ENCODE measurements at places on chromosomes 16 and 17.

- DNase-seq = no peak
Observed at GRCh38 chr16:76854234-76854633, 336.8 kb upstream of the MON1B start.

DNA sequence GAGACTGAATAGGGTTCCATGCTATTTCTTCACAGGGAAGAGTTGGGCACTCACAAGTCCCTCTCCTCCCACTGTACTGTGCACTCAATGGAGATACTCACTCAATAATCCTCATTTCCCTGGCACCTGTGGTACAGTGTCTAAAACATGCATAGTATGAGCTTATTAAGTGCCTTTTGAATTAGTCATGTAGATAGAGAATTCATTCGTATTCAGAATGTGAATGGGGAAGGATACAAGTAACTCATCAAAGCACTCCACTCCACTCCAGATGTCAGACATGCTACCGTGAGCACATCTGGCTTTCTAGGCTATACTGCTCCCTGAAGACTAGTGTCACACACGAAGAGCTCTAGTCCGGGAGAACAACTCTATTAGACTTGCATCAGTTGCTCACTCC lies 6.3 kb downstream of the C17orf75 start:
- DNase-seq = no peak

- no peak for DNase-seq
Observed at GRCh38 chr16:53967572-53967971, 263.6 kb downstream of the FTO start.

GRCh38 chr16:49918257-49918656 lies 62.3 kb upstream of the ZNF423 start:
- no peak for DNase-seq

GRCh38 chr17:66582373-66583111 lies 252.4 kb upstream of the CACNG5 start:
- no peak for DNase-seq

- no peak for DNase-seq
Observed at GRCh38 chr16:82641336-82641984, 14.7 kb downstream of the CDH13 start.

- DNase-seq = no peak
Observed at GRCh38 chr16:74275031-74275636, 21.5 kb upstream of the PSMD7 start.

GRCh38 chr17:4720787-4721186 lies 10.4 kb downstream of the ARRB2 start:
- DNase-seq = no peak

DNA sequence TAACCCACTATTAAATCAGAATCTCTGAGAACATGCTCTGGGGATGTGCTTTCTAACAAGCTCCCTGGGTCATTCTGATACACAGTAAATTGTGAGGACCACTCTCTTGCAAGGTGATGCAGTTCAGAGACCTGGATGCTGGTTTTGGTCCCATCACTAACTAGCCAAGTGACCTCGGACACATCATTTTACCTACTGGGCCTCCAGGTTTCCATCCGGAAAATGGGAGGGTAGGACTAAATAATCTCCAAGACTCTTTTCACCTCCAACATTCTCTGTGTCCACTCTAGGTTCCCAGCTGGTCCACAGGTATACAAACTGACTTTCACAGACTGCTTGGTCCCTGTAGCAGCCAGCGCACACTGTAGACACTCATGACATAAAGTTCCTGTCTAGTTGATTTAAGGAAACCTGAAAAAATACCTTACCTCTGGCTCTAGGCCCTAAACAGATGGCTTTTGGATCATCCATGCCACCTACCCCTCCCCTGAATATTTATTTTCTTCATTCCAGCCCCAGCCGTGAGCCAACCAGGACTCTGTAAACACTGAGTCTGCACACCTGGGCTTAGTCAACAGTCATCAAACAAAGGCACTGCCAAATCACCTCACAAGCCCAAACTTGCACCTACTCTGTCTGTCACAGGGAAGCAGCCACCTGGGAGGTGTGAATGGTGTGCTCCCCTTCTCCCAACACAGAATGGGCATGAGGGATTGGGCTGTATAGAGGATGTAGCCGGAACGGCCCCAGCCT lies 51.3 kb upstream of the MRPS23 start:
- DNase-seq = no peak

DNA sequence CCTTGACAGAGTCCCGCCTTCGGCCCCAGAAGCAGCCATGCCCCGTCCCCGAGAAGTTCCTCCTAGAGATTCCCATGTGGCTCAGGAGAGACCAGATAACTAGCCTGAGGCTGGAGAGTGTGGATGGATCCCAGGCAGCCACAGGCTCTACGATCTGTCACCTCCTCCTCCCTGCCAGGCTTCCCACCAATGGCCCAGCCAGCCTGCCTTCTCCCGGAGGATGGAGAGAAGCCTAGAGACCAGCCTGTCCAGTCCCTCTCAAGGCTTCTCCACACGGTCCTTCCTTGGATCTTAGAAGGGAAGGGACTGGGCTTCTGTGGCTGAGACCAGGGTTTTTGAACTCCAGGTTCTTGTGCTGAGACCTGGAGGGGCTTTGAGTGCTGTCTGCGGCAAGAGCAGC lies 1.6 kb upstream of the SMTNL2 start:
- DNase-seq = no peak

DNA sequence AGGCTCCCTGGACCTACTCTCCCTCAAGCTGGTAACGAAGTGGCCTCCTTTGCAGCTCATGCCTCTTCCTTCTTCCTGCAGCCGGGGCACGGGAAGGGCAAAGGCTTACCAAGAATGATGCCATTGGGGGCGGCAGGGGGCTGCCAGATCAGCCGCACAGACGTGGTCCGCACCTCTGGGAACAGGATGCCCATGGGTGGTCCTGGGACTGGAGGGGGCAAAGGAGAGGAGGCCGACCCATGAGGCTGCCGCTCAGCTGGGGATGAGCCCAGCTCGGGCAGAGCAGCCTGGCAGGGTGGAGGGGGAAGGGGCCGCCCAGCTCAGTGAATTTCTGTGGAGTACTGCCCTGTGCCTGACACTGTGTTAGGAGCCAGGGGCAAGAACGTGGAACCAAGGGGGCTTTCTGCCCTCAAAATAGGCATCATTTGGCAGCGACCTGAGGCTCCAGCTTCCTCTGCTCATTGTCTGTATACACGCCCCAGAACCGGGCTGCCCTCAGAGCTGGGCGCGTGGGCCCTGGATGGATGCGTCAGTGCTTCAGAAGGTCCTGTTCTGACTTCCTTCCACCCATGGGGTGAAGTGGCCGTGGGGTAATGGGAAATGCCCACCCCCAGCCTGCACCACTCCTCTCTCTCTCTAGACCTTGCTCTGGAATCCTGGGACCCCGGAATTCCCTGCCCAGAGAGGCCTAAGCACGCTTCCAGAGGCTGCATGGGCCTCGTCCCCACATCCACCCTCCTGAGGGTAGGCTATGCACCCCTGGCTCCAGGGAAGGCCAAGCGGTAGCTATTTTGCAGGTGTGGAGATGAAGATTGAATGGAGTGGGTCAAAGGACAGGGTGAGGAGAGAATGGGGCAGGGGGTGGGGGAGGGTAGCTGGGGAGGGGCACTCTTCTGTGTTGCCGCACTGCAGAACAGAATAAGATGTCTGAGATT lies 79.8 kb upstream of the CDC42EP4 start:
- no peak for DNase-seq

DNA sequence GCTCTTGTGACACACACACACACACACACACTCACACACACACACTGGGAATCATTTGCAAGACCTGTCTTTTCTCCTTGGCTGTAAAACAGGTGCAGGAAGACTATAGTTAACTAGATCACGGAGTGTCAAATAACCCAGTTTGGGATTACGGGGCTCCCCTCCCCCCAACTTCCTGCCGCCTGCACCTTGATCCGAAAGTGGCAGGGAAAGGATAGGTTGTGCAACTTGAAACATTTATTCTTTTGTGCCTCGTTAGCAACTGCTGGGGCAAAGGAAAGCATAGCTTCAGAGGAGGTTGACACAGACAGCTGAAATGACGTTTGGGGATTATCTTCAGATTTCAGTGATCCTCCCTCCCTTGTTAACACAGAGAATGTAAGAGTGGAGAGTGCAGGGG lies 149.5 kb downstream of the NTN1 start:
- DNase-seq = no peak

DNA sequence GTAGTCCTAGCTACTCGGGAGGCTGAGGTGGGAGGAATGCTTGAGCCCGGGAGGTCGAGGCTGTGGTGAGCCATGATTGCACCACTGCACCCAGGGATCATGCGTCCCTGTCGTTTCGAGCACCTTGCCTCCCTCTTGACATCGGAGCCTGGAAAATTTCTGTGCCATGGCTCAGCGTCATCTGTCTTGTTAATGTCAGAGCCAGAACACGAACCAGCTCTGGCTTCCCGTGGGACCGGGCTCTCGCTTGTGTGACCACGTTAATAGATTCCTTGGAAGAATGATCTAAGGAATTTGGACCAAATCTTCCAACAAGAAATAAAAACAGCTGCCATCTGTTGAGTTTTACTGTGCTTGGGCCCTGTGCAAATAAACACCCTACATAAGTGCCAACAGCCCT lies 117.7 kb downstream of the ABCC1 start:
- no peak for DNase-seq

DNA sequence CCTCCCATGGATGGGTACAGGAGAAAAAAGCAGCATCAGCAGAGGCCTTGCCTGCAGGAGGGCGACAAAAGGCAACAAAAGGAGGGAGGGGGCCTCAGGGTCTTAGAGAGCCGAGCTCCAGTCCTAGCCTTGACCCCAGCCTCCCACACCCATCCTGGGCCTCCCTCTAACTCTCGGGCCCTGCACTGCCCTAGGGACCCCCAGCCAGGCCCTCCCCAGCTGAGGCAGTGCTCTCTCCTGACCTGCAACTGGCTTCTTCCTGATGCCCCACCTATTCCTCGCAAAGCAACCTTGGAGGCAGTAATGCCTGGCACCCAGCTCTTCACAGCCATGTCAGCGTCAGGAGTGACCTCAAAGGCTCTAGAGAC lies 15.2 kb upstream of the SRRM2 start:
- DNase-seq = no peak

GRCh38 chr17:27747462-27748359 lies 52.6 kb downstream of the NOS2 start:
- no peak for DNase-seq

DNA sequence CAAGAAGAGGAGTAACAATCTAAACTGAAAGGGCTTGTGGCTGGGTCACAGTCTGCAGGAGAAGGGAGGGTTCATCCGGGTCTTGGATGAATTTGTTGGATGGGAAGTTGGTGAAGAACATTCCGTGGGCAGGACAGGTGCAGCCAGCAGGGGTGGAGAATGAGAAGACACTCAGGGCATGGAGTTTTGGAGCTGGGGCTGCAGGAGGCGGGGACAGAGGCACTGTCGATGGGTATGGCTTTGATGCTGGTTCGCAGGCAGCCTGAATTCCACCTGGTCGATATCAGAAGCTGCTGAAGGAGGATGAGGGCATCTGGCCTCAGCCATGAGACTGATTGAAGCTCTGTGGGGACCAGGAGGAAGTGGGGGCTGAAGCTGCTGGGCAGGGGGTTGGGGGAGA lies 36.1 kb upstream of the CBFA2T3 start:
- DNase-seq = no peak

DNA sequence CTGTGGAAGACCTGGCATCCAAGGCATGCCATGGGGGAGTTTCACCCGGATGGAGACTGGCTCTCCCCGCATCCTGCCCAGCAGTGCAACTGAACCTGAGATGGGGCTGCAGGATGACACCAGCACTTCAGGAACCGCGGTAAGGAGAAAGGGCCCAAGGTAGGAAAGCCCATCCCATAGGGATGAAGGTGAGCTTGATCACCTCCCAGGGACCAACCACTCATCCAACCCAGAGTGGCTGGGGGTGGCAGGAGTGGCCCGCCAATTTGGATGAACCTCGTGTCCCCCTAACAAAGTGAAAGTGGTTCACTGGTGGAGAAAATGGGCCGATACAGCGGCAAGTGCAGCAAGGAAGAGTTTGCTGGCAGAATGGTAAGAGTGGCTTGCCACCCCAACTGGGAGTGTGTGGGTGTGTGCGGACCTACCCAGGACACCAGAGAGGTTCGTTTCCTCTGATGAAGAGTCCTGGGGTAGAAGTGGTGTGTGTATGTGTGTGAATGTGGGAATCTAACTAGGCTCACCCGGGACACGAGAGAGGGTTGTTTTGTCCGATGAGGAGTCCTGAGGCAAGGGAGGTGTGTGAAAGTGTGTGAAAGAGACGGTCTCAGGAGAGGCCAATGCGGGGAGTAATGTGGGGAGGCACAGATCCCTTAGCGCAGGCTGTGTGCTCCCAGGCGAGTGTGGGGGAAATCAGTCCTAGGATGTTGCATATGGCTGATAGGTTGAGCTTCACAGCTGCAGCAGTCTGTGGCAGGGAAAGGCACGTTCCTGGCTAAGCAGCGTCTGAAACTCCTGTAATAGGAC lies 22.6 kb downstream of the ACSM1 start:
- DNase-seq = no peak

GRCh38 chr17:59435238-59435637 lies 103.8 kb downstream of the YPEL2 start:
- DNase-seq = no peak

GRCh38 chr17:81648013-81648706 lies 8.2 kb downstream of the PDE6G start:
- DNase-seq = no peak

DNA sequence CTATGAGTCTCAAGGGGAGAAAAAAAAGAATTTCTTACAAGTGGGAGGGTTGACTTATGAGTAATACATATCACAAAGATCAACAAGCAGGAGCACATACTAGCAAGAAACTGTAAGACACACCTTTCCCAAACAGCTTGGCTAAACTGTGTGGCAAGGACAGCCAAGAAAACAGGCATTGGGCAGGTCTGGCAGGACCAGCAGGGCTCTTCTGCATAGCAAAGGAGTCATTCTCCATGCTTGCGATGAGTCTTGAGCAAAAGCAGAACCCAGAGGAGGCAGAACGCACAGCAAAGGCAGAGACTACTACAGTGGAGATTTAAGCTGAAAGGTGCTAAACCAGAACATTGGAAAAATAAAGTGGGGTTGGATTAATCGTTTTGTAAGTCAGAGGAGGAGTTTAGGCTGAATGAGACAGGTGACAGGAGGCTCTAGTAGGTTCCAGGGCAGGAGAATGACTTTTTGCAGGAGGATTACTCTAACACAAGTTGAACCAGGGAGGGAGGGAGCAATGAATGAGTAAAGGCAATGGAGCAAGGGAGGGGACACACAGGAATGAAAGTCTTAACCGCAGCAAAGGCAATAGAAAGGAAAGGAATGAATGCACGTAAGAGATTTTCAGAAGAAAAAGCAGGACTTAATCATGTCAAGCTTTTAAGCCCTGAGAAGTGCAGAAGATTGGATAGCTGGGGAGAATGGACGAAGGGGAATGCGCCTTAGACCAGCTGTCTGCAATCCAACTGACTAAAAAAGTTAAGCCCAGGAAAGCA lies 2.7 kb downstream of the N4BP1 start:
- no peak for DNase-seq

DNA sequence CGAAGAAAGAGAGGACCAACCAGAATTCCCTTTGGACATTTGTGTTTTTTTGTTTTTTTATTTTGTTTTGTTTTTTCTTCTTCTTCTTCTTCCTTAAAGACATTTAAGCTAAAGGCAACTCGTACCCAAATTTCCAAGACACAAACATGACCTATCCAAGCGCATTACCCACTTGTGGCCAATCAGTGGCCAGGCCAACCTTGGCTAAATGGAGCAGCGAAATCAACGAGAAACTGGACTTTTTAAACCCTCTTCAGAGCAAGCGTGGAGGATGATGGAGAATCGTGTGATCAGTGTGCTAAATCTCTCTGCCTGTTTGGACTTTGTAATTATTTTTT lies 3.6 kb downstream of the SOX9 start:
- DNase-seq = no peak
